ENCODE measurements at places on chromosomes 4 and X.

DNA sequence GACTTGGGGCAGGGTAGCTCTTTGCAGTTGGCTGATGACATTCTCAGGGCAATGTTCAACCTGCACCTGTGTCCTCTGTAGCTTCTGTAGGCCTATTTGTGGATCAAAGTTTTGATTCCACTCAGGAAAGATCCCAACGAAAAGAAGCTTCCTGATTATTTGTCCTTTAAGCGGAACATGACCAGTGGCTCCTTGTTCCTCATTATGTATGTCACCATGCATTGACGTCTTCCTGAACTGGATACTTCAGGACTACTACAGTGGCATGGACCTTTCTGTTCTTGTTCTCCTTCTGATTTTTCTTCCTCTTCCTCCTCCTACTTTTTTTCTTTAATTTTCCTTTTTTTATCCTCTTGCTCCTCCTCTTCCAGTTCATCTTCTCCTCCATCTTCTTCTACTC, 62.4 kb downstream of the NBDY start:
- DNase-seq: no peak

DNA sequence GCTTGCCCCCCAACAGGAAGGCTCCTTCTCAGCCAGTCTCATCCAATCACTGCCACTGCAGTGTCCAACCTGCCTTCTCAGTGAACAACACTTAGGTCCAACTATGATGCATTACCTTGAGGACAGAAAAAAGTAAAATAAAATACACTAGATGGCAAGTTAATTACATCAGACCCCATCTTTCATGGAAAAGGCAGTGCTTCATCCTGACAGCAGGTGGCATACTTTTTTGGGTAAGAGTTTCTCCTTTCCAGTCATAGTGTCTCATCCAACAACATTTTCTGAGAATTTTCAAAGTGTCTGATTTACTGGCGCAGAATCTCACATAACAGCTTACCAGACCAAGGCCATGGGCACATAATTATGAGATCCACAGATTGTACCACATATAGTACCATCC, 1742.8 kb downstream of the PCDH7 start:
- DNase-seq: no peak

DNA sequence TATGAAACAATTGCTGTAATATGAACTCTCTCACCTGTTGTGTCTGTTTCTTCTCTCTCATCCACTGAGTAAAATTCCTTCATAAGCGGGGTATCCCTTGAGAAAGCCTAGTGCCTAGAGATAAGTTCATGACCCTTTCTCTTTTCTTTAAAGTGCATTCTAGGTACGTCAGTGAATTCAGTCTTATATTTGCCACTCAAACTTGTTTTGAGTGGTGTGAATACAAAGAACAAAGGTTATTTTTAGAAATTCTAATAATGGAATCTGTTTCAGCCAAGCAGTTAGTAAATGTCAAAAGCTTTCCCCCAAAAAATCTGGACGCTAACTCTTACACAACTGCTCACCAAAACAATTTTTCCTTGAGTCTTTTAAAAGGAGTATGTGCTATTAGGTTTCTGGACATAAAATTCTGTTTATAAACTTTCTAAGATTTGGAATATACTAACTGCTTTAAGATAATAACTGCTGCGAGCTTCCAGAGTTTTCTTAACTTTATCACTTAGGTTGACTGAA, 112.0 kb downstream of the VEGFC start:
- DNase-seq: no peak

- no peak for DNase-seq
Observed at GRCh38 chrX:4682636-4683035, 969.2 kb upstream of the PRKX start.

DNA sequence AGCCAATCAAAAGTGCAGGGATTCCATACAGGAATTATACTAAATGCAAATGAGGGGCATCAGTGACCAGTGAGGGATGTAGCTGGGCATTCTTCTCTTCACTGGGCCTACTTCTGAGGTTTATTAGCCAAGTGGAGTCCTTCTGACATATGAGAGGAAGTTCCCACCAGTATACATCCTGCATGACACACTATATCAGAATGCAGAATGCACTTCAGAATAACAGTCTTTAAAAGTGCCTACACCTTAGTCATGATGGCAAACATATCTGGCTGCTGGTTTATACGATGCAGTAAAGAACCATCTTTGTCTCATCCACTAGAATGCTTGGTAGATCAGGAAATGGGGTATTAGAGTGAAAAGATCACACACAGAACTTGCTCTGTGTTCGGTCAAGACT, 180.3 kb upstream of the PPARGC1A start:
- DNase-seq: no peak

GRCh38 chrX:133580625-133581024, 165.3 kb upstream of the GPC4 start:
- DNase-seq: no peak

DNA sequence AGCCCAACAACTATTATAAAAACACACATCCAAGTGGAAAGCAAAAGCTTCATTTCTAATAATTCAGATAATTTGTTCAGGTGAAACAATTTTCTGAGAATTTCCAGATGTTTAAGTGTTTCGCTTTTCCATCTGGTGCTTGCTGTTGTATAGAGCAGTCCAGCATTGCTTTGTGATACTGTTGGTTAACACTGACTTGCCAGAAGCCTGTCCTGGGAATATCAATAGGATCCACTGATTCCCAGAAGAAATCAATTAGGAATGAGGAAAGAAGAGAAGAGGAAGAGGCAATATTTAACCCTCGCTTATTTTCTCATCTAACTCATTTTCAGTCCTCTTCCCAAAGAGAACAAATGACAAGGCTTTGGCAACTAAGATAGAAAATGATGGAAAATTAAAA, 94.9 kb upstream of the DDIT4L start:
- DNase-seq: no peak

DNA sequence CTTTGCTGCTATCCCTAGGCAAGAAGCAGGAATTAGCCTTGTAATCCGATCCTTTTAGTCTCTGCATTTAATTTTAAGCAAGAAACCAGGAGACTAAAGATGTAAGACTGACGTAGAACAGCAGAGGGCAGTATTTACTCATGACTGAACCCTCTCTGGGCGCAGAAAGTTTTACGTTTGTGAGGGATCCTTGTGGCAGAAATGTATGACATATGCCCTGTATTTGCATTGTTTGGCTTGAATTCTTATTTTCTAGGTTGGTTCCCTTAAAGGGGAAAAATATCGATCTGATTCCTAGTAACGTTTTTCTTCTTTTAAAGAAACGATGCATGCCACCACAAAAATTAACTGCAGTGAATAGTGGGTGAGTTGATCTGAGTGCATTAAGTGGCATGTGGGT, 1.3 kb upstream of the FAT4 start:
- DNase-seq: no peak

DNA sequence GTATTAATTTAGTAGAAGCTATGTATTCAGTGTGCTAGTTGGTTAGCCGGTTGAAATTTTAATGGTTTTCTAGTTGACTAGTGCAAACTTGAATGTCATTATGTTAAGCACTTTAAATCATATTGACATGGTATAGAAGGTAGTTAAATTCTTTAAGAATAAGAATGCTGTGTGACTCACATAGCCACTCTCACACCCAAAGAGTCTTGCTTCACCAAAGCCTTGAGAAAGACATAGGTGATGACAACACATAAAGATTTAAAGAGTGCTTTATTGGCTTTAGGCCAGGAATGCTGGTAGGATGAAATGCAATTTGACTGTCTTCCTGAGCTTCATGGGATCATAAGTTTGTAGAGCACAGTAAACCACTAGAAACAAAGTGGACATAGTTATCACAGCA, 85.3 kb downstream of the DCAF8L2 start:
- no peak for DNase-seq

DNA sequence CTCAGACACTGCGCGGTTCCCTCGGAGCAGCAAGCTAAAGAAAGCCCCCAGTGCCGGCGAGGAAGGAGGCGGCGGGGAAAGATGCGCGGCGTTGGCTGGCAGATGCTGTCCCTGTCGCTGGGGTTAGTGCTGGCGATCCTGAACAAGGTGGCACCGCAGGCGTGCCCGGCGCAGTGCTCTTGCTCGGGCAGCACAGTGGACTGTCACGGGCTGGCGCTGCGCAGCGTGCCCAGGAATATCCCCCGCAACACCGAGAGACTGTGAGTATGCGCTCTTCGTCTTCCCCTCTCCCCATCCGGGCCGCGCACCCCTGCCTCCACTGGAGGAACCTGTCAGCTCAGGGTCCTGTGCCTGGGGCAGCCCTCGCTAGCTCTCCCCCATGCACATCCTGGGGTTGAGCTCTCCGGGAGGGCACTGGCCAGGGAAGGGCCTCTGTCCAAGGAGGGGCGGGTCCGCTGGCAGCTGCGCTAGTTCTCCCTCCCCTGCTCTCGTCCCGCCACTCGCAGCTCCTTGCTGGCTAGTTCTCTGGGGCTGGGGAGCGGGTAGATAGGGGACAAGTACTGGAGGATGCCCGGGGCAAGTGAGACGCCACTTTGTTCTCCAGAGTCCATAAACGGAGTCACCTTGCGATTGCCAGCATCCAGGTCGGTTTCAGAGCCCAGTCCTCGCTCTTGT, 2.2 kb downstream of the SLIT2 start:
- DNase-seq: no peak

DNA sequence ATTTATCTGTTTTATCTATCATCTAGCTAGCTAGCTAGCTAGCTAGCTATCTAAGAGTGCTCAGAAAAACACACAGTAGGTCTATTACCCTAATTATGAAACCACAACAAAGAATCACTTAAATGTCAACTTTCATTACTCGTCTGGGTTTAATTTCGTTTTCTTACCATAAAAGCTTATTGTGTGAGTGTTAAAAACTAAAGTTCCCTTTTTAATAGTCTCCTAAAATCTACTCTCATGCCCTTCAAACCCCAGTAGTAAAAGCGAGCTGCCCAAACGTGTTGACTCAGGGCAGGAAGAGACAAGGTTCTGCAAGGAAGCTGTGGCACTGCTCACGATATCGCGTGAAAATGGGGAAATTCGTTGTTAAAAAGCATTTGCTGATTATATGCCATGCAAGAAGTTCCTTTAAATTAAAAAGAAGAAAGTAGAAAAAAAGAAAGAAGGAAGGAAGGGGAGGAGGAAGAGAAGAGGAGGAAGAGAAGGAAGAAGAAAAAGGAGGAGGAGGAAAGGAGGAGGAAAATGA, 595 bp downstream of the MBNL3 start:
- no peak for DNase-seq

GRCh38 chr4:176207839-176208238, 12.5 kb upstream of the SPATA4 start:
- no peak for DNase-seq

DNA sequence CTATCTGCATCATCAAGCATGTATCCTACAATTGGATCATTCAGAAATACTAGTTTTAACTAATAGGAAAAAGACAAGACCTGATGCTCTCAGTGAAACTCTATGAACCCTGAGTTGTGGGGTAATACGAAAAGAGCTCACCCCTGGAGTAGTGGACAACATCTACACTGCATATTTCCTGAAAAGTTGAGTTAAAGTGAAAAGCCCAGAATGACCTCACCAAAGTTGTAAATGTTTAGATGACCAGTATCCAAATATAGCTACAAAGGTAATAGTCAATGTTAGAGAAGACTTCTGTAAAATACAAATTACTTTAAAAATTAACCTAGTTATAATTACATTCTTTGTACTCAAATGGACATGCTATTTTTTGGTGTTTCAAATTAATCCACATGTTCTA, 52.8 kb upstream of the SRPX start:
- no peak for DNase-seq

- no peak for DNase-seq
Observed at GRCh38 chr4:52251864-52252263, 200.8 kb downstream of the SPATA18 start.

GRCh38 chrX:16666541-16666940, 16.6 kb downstream of the S100G start:
- DNase-seq: no peak

- DNase-seq: no peak
Observed at GRCh38 chr4:151674804-151675391, 85.9 kb downstream of the GATB start.

- no peak for DNase-seq
Observed at GRCh38 chr4:145587088-145587754, 32.0 kb upstream of the MMAA start.

- DNase-seq: no peak
Observed at GRCh38 chr4:14952352-14952751, 49.9 kb upstream of the CPEB2 start.

DNA sequence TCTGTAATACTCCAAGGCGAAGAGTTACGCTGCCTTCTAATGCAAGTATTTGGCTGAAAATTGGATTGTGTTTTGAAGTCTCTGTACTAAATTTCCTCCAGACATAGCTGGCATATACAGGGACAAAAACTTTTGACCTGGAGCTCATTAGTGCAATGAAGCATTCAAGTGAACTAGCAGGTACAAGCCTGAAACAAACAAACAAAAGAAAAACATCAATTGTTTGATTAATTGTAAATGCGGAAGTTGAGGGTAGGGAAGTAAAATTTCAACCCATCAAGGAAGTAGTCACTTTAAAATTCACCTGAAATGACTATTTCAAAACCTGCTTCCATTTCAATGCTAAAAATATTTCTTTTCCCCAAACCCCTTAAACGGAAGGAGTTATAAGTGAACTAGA, 516.3 kb upstream of the ATOH1 start:
- no peak for DNase-seq

DNA sequence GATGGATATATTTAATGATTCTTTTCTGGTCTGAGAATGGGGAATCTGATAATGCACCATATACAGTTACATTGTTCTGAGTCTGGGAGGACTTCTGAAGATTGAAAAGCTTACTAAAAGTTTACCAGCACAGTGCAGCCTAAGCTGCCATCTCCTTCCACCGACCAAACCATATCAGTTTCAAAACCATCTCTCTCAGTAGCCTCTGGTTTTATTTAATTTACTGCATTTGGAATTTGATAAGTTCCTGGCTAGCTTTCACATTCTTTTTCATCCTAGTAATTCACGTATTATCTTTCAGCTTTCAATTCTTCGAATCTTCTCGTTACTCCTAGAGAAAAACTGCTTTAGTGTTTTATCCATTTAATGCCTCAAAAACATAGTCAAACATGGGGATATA, 181.4 kb upstream of the HCCS start:
- DNase-seq: no peak

GRCh38 chr4:168634276-168634802, 137.5 kb downstream of the PALLD start:
- no peak for DNase-seq

DNA sequence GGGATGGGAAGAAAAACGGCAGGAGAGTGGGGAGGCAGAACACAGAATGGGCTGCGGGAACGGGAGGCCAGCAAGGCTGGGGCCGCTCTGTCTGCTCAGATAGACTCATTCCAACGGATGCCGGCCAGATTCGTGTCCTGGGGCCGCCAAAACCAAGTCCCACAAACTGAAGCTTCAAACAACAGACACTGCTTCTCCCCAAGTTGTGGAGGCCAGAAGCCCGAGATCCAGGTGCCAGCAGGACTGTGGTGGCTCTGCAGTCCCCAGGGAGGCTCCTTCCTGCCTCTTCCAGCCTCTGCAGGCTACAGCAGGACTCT, 100.6 kb downstream of the ADRA2C start:
- no peak for DNase-seq

GRCh38 chrX:45795546-45795945, 594.9 kb upstream of the DIPK2B start:
- no peak for DNase-seq

All from stimulated activated CD4-positive, alpha-beta T cell treated with anti-CD3 and anti-CD28 coated beads, TNF-alpha, amount 100 ng/mL, for 24 hours (primary cell).